ENCODE measurements at places on chromosomes 11 and 22.
A peak's percentile ranks its signal among the peaks of the same experiment; 100 is the strongest.

DNA sequence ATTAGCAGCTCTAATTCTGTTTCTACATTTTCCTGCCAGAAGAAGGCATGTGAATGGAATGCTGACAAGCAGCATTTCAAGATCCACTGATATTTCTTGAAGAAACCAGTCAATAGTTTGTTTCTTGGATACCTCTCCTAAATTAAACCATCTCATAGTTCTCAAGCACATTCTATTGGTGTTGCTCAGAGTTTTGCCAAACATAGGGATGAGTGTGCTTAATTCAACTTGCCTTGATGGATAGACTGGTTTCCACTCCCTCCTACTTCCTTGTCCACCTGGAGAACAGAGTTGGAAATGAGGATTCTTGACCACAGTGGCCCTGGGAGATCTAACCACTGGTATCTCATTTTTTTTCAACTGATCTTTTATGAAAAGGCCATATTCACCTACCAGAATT is 29.8 kb upstream of the DDX10 start:
- peak; percentile 25 for DNase-seq

- DNase-seq = peak; percentile 46
Measured at GRCh38 chr11:58912124-58912523, 27.2 kb upstream of the GLYATL1 start.

DNA sequence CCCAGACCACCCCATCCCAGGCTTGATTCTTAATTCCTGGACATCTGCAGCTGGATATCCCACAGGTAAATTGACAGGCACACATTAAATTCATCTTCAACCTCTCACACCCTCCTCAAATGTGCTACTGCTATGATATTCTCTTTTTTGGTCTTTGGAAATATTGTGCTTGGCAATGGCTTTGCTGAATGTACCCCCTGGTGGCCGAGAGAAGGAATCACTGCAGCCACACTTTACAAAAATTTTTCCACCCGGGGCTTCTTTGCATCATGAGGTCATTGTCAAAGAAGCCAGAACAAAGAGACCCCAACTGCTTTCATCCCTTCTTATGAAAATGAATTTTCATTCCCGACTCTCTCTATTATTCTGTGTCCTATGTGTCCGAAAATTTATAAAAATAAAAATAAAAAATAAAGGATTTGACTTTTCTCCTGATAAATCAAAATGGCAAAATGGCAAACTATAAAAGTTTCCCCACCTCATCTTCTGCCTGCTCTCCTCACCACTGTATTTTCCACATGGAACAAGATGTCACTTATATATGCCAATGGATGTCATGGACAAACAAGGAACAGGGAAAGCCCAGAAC is 15.0 kb upstream of the CYB5R2 start:
- DNase-seq = peak; percentile 73

GRCh38 chr11:64864473-64865285 is 13.7 kb downstream of the EHD1 start:
- peak; percentile 96 for DNase-seq

DNA sequence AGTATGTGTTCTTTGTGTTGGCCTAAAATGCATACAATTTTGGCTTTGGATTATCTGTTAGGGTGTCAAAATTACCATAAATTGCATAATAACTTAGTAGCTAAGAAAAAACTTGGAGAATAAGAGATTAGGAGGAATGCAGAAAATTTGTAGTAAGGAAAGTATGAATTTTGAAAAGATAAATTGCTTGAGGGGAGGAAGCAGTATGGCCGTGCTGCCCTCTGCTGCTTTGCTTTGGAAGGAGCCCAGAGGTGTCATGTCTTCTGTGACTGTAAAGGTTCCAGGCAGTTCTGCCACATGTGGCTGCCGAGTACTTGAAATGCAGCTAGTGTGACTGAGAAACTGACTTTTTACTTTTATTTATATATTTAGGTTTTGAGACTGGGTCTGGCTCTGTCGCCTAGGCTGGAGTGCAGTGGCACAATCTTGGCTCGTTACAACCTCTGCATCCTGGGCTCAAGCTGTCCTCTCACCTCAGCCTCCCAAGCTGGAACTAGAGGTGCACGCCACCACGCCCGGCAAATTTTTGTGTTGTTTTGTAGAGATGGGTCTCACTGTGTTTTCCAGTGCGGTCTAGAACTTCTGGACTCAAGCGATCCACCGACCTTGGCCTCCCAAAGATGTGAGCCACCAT is 1.8 kb downstream of the ADSL start:
- DNase-seq = peak; percentile 83

DNA sequence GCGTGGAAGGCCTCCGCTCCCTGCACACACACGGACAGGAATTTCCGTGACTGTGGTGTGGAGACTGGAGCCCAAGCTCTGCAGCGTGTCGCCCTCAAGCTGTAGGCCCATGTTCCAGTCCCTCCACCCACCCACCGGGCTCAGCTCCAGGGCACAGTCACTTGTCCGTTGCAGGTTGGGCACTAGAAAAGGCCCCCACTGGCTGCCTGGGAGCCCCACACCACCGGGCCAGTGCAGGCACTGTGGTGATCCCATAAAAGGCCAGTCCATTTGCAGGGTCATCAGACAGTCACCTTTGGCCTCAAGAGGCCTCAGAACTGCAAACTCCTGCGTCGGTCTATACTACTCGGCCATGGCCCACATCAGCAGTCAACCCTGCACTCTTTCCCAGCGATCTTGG is 16.3 kb downstream of the RAB36 start:
- DNase-seq = no peak

GRCh38 chr11:10728154-10728553 is 22.9 kb upstream of the CTR9 start:
- peak; percentile 10 for DNase-seq

DNA sequence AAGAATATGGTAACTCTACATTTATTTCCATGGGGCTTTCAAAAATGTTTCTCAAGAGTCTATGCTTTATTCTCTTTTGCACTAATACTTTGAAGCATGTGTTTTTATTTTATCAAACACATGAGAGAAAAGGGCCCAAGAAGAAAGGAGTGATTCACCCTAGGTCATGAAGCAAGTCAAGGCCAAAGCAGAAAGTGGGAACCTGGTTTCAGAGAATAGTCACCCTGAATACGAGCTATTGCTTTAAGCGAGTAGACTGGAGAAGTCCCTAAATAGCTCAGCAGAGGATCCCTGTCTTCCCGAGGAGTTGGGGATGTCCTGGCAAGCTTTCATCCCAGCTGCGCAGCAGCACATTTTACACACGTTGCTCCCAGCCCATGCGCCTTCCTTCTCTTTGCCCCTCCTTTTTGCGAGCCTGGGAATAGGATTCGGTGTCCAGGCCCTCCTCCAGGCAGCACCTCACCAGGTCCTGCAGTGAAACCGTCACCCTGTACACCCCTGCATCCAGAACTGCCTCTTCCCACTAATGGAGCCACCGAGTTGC is 19.1 kb downstream of the MPEG1 start:
- no peak for DNase-seq

DNA sequence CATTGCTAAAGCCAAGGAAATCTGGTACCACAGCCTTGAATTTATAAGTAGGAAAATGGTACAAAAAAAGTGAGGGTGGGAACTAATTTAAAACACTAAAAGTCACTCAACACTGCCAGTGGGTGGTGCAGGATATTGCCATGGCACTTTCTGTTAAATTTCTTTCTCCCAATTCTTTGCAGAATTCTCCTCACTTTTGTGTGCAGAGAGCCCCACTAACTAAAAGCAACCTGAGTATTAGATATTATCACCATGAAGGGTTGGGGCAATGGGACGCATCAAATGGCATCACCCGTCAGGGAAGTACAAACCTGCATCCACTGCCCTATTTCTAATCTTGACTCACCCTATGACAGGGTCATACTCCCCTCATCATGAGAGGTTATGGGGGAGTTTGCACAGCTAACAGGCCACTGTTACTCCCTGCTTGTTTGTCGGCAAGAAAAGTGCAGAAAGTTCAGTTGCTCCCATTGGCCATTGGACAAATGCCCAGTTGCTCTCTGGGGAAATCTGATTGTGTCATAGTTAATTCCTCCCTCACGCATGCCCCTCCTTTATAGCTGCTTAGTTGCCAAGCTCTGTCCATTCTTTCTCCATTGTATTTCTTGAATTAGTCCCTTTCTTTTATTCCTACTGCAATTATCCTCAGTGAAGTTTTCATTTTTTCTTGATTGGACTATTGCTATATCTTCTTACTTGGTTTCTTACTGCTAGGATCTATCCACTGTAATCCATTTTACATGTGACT is 93.8 kb upstream of the BLID start:
- peak; percentile 83 for DNase-seq

- peak; percentile 89 for DNase-seq
Measured at GRCh38 chr11:46239801-46240061, 37.7 kb upstream of the CREB3L1 start.

DNA sequence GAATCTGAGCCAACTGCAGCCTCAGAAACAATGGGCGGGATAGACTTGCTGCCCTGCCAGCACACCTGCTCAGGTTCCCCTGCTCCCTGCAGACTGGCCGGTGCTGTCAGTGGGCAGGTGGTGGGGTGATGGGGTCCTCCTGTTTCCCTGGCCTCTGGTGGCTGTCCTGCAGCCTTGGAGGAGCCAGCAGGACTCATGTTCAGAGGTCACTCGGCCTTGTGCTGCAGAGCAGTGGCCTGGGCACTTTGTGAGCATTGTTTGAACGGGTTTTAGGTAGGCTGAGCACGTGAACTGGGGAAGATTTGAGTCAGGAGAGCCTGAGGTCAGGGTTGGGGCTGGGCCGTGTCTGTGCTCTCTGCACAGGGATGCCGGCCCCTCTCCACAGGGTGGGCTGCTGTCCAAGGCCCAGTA is 17.6 kb downstream of the PPIL2 start:
- DNase-seq = no peak

GRCh38 chr11:95432714-95433503 is 201.9 kb upstream of the SESN3 start:
- DNase-seq = peak; percentile 33

- no peak for DNase-seq
Measured at GRCh38 chr11:125175166-125175565, 10.6 kb downstream of the PKNOX2 start.
